ENCODE measurements at places on chromosomes 5 and 9.
A peak's percentile ranks its signal among the peaks of the same experiment; 100 is the strongest.

DNA sequence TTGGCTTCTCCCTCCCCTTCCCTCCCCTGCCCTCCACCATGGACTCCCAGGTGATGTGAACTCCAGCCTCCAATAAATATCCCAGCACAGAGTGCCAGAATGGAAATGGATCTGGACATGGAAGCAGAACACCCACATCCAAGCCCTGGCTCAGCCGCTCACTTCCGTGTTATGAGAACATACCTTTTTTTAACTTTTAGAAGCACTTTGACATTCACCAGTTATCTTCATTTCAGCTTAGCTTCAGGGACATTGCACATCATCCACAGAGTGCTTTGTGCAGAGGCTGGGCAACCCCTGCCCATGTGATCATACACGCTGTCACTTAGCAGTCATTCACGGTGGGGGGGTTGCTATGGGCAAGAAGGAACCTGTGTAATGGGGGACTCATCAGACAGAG lies 9.1 kb downstream of the AFAP1L1 start:
- no peak for DNase-seq

GRCh38 chr5:16794269-16794913 lies 141.7 kb downstream of the MYO10 start:
- DNase-seq, result no peak

DNA sequence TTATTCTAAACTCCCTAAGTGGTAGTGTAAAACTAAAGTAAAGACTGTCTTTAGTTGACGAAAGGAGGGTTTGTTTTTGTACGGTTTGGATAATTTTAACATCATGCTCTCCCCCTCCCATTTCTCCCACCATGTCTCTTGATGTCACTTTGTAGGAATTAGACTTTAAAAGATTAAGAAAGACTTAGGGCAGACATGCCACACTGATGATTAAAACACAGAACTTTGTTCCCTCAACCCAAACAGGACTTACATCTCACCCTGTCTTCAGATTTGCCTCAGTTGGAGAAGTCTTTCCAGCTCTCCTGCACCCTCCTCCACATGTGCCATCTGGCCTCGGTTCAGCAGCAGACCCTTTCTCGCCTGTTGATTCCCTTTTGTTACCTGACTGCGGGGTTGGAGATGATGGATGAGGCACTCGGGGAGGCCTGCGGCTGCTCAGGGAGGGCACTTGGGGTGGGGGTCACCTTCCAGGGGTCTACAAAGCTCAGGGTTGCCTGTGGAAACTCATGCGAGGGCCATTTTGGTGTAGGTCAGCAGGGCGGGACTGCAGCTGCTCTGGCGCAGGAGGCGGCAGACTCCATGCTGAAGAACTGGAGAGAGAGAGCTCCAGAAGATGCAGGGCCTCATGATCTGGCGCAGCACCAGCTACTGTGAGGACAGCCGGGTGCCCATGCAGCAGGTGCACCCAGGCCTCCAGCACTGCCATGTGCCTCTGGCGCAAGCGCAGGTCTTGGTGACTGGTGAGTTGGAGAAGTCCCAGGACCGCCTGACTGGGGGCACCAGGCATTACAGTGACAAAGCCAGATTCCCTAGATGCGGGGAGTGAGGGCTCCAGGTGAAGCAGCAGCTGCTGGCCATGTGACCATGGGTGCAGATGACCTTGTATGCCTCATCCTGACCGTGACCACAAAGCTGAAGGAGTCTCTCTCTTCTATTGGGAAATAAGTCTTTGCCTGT lies 24.5 kb upstream of the EXOC3 start:
- DNase-seq, result no peak

DNA sequence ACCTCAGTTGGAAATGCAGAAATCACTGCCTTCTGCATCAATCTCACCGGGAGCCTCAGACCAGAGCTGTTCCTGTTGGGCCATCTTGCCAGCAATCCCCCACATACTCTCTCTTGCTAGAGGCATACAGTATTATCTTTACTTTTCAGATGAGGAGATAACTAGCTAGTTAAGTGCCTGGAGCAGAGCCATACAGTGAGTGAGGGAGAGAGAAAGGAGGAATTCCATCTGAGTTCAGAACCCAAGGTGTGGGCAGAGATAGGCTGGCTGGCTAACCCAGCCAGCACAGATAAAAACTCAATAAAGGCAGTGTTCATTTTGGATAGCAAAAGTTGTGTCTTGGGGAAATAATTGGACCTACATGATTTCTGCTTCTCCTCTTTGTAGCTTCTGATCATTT lies 268.0 kb upstream of the KIF2A start:
- no peak for DNase-seq

DNA sequence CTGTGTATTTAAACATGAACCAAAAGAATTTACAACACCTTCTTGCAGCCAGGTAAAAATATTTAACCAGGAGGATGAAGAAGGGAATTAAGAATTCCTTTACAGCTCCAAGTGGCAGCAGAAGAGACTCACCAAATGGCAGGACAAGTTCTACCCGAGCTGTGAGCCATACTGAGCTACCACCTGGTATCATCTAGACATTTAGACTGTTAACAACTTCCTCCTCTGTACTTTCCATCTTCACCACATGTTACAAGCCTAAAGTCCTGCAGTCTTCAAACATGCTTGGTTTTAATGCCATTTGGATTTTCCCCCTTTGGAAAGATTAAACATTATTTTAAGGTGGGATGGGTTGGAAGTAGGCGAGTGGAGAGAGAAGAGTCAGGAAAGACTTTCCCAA lies 190.2 kb downstream of the TRPM6 start:
- no peak for DNase-seq

DNA sequence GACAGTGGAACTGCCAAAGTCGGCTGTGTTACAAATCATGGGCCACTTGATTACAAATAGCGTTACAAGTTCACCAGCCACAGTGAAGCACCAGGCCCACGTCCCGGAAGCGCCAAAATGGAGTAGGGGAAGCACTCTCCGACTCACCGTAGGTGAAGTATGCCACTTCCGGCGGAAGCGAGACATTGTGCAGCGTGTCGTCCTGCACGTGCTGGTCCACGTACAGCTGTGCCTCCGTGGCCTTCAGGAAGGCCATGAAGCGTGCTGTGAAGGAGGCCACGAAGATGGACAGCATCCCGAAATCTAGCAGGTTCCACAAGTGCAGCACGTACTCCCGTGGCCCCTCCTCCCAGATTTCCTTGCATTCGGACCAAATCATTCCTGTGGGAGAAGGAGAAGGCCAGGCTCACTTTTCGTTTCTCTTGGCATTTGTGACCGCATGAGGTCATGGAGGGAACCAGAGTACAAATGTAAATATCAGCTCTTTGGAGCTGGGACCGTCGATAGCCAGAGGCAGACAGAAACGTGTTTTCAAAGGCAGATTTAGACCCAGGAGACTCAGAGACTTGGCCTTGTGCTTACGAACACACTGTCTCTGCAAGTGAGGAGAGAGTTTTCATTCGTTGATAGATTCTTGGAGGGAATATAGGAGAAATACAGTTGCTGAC lies 58.7 kb upstream of the SMIM32 start:
- DNase-seq, result no peak

DNA sequence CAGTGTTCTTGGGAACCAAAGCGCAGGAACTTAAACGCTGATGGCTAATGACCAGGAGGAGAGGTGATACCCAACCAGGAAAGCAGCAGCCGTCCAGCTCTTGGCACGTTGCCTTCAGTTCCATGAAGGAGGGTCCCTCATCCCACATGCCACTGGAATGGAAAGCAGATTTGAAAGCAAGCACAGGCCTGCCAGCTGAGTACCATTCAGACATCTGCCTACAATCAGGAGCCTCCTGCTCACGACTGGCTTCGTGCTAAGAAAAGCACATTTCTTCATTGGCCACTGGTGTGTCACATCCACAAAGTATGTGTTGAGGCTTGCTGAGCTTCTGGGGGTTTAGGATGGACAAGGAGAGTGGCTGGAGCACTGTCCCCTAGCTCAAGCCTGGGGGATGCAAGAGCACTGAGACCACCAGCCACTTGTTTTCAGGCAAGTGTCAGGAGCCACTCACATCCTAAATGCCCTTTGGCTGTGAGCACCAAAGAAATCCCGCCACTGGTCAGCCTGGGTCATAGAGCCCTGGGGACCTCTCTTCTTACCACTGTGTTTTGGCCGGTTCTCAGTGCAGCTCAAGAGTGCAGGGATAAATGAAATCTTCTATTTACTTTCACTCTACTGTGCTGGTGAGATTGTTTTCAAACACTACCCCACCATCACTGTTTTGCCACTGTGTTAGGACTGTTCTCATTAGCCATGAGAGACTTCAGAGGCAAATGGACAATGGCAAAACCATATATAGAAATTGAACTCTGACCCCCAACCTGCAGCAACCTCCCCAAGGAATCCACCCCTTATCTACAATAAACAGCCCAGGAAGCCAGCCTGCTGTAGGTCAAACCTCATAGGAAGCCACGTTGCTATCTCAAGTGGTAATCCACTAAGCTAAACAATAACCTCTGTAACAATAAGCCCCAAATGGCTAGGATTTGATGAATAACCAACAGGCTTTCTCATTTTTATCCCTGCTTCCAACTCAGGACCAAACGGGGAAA lies 58.3 kb downstream of the MTX3 start:
- no peak for DNase-seq

DNA sequence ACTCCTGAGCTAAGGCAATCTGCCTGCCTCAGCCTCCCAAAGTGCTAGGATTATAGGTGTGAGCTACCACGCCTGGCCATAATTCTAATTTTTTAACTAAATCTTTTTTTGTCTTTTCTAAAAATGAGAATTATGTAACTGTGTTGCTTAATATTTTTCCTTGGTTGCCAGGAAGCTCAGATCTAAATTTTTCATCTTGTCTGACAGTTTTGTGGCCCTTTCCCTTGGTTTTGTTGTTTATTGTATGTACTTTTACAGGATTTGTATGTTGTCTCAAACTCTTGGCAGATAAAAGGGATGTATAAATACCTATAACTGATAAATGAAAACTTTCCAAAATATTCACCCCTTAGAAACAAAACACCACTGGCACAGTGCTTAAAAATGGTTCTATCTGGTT lies 88.2 kb upstream of the KLF9 start:
- DNase-seq, result no peak

DNA sequence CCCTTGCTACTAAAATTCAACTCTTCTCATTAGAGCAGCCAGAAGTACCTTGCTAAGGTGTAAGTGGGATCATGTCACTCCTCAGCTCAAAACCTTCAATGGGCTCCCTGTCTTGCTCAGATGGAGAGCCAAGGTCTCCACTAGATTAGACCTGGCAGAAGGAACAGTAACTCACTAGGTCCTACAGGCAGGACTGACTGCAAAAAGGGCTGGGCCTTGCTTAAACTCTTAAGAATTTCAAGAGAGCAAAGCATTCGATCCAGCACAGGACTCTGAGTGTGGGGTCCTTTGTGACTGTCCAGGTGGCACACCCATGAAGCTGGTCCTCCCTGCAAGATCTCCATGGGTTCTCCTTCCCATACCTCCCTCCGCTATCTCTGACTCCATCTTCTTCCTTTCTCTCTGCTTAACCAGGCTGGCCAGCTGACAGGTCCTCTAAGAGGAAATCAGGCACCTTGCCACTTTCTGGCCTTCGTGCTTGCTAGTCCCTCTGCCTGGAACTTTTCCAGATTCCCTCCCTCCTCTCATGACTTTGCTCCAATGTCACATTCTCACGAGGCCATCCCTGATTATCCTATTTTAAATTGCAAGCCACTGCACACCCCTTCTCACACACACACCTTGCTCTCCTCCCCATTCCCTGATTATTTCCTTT lies 70.2 kb downstream of the BASP1 start:
- no peak for DNase-seq

GRCh38 chr9:21677834-21678233 lies 124.6 kb upstream of the MTAP start:
- peak; percentile 53 for DNase-seq

DNA sequence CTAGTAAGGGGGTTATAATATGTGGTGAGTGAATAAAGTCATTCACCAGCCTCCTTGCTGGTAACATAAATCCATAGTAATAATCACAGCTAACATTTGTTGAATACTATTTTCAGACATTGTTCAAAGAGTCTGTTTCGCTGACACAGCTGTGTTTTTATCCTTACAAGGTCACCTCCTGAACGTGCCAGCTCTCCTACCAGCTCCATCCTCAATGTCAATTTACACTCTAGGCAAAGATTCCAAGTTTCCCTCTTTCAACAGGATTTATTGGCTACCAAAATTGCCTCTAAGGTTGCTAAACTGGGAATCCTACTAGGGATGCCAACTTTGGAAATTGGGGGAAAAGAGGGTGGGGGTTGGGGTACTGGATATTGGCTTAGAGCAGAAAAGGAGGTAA lies 30.7 kb upstream of the SMC5 start:
- no peak for DNase-seq

GRCh38 chr5:72951671-72952468 lies 4.0 kb upstream of the FCHO2 start:
- DNase-seq, result peak; percentile 41

DNA sequence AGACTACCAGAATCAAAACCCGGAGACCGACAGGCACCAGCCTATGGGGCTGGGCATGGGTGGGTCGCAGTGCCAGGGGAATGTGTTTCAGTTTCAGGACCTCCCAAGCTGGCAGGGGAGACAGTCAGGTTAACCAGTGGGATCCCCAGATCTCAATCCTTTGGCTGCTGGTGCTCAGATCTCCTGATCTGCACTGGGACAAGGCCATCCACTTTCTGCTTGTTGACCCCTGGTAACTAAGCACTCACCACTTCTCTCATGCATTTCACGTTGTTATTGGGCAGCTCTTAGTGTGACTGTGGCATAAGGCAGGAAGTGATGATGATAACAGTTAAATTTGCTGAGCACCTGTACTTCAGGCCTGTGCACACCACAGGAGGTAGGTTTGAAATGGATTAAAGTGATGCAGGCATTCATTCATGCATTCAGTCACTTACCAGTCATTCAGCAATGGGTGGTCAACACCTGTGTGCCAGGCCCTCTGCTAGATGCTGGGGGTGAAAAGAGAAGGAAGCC lies 42.1 kb upstream of the STXBP1 start:
- DNase-seq, result no peak

GRCh38 chr5:138989720-138990119 lies 114.6 kb upstream of the LRRTM2 start:
- DNase-seq, result no peak

DNA sequence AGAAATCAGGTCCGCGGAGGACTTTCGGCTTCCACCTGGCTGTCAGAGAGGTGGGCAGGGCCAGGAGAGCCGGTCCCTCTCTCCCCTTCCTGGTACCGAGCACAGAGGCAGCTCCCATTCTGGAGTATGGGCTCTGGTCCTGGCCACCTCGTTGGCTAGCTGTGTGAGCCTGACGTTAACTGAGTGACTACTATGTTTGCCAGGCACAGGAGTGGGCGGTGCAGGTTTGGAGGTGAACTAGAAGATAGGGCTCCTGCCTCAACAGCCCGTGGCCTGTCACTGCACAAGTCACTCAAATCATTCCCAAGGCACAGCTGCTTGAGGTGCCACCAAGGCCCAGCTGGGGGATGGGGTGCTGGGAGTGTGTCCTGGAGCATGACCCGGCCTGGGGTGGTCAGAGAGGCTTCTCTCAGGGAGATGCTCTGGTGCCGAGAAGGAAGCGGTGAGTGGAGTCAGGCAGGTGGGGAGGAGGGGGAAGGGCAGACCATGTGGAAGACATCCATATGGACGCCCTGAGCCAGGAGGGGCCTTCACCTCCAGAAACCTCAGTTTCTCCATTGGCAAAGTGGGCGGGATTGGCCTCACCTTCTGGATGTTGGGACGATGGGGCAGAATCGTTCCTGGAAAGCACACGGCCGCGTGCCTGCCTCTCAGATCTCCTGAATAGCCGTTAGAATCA lies 39.5 kb downstream of the NCS1 start:
- no peak for DNase-seq
